Hematopoietic multipotent progenitor cell treated with erythropoietin and hydrocortisone succinate and interleukin-3 and kit ligand, for 4 days (in vitro differentiated cells): ENCODE measurements at places on chromosomes 5 and 9.
A peak's percentile ranks its signal among the peaks of the same experiment; 100 is the strongest.

DNA sequence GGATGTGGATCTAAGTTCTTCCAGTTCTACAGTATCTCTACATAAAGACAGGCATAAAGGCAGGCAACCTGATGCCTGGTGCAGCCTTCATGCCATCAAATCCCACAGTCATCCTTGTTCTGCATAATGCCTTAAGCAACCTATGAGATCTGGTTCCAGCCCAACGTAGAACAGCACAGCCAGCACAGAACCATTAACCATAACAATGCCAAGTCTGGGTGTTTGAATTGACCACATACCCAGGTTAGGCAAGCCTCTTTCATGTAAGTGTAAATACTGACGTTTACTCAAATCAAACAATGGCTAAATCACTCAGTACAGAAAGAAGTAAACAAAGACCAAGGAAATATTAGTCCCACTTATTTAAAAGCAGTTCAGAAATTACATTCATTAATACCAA lies 195.0 kb downstream of the ADAMTSL1 start:
- no peak for DNase-seq

DNA sequence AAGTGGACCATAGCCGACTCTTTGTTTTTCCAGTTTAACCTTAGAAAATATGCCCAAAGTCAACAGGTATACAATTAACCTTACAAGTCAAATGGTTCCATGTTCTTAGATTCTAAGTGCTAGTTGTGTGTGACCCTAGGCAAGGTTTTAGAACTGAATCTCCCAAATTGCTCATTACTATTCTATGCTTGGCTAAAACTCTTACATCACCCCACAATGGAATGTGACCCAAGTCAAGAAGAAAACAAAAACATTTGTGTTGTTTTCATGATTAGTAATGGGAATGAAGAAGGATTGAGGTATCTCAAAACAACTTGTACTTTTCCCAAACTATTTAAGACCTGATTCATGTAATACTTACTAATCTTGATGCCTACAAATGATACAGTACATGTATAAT lies 159.2 kb downstream of the ARRDC3 start:
- no peak for DNase-seq

- DNase-seq, result no peak
Measured at GRCh38 chr9:94082553-94082952, 1.7 kb upstream of the PTPDC1 start.

GRCh38 chr9:29773676-29774075 lies 2200.4 kb upstream of the C9orf72 start:
- peak; percentile 24 for DNase-seq

DNA sequence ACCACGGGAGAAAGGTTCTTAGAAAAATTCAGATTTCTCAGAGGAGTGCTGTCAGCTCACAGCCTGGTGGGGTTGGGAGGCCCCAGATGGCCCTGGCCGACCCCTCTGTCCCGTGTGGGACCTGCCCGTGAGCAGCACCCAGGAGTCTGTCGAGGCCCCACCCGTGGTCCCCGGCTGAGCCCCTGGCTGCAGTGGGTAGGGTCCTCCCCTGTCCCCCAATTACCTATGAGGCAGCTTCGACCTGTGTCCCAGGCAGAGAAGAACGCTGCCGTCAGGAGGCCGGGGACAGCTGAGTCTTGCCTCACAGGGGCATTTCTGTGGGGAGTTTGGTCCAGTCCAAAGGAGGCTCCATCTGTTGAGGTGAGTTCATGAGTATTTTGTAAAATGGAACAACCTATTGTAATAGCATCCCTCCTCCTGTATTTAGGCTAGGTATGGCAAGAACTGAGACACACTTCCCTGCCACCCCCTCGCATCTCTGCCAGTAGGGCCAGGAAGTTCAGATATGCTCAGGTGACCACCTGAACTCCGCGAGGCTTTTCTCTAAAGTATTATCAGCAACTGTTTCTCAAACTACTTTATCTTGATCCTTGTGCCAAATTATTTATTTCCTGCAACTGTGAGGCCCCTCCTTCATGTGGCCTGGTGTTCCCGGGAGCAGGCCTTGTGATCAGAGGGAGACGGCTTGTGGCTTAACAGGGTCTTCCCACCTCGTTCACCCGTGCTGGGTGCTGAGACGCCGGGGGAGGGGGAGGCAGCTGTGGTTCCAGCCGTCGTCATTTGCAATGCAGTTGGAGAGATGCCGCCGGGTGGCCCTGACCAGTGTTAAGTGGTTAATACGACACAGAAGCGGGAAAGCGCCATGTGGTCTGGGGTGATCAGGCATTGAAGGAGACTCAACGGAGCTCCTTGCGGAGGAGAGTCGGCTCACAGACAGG lies 1.7 kb downstream of the AHRR start:
- peak; percentile 67 for DNase-seq

- DNase-seq, result no peak
Measured at GRCh38 chr9:127185931-127186781, 63.7 kb upstream of the ANGPTL2 start.
